Left renal pelvis (tissue), 4 donors: ENCODE measurements at places on chromosomes 2 and 18. TPM values are rescaled to one million over a fixed set of nuclear protein-coding genes. Genes with fewer than 3 reads are reported as not detected.

- no peak for DNase-seq
These were observed 541.5 kb upstream of the NETO1 start for GRCh38 chr18:73409242-73409641.

The INPP5D gene
- polyA plus RNA-seq = 7.5 TPM

DNA sequence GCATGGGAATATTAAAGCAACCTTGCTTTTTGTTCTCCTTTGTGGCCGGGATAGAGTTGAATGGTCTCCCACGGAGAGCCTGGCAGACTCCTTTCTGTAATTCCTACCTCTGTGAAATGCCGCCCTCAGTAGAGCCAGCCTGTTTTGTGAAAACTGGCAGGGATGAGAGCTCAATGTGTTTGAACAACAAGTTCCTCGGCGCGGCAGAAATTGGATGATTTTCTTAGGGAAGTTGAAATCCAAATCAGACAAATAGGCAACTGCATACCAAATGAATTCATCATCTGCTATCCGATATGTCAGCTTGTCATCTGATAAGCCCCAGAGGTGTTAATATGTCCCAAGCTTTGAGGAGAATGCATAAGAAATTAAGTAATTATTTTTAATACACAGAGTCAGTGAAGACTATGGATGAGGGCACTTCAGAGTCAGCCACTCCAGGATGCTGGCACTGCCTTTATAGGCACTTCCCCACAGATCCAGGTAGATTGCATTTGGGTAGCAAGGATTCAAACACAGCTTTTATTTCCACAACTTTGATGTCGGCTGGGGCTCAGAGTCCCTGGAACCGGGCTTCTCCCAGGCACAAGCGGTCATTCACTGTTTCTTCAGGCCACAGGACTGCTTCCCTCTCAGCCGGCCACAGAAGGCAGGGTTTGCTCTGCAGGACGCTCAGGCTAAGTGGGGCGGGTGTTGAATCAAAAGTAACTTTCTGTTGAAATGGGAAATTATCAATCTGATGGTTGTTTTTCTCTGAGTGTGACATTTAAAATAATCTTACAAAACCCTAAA, 82.8 kb upstream of the REV1 start:
- DNase-seq = no peak

The ANKRD30B gene
- polyA plus RNA-seq = 0.15 TPM

DNA sequence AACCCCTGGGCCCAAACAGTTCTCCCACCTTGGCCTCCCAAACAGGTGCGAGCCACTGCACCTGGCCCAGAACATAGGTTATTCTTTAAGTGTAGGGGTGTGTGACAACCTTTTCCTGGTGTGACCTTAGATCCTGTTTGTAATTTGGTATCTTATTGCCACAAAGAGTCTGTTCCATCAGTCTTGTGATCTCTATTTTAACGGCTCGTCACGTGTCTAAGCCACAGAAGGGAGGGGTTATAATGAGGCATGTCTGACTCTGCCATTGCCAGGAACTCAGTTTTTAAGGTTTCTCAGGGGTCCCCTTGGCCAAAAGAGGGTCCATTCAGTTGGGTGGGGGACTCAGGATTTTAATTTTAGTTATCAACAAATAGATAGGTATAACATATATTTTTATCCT, 4.4 kb upstream of the ALS2 start:
- DNase-seq = no peak

GRCh38 chr2:26848336-26849055, 564 bp downstream of the DPYSL5 start:
- no peak for DNase-seq

- DNase-seq = no peak
These were observed 117.2 kb upstream of the NCK2 start for GRCh38 chr2:105627534-105627933.

DNA sequence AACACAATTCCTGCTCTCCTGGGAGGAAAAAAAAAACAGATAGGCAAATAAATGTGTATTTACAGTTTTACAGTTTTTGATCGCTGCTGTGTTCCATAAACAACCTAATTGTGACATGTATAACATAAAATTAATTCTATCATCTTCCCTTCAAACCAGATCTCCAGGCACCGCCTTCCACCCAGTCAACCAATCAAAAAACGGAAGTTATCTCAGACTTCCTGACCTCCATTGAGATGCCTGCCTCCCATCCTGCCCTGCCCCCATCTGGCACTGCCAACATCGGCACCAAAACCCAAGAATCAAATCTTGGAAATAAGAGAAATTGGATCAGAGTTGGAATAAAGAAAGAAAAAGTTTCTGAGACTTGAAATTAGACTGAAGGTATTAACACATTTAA, 3.1 kb upstream of the RIOK3 start:
- DNase-seq = no peak

The RGPD4 gene
- 0.04 TPM for polyA plus RNA-seq

DNA sequence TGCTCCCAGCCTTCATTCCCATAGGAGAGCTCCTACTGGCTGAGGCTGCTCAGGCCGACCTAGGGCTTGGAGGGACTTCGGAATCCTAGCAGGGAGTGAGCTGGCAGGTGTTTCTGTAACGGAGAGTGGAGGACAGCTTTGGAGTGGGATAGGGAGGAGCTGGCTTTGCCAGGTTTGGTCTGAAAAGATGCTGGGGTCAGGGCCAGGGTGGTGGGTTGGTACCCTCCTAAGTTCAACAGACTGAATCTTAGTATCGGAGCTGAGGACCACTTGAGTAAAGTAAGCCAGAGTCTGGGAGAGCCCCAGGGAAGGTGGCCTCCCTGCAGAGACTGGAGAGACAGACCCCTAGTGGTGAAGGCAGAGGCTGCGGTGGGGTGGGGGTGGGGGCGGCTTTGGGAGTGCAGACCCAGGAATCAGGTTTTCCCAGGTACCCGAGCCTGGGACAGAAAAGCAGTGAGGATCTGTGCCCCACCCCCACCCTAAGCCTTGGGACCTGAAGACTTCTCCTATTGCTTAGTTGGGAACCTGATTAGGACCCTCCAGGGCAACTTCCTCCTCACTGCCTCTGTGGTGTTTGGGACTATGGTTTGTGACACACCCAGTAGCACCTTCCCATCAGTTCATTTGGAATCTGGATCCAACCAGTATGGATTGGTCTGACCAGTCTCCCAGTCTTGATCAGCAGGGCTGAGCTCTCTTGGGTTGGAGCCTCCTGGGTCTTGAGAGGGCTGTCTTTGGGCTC, 3.0 kb downstream of the CNNM4 start:
- no peak for DNase-seq

- no peak for DNase-seq
These were observed 18.7 kb downstream of the ELAC1 start for GRCh38 chr18:50986360-50987087.

DNA sequence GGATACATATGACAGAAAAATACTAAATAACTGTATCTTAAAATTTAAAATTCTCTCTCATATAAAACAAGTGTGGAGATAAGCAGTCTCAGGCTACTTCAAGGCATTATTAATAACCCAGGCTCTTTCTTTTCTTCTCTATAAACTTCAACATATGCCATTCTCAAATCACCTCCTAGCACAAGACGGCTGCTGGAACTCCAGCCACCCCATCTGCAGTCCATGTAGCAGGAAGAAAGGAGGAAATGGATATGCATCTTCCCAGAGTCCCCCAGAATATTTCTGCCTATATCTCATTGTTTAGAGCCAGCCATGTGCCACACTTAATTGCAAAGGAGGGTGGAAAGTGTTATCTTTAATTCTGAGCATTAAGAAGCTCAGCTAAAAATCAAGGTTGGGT, 35.3 kb upstream of the NEB start:
- no peak for DNase-seq

GRCh38 chr2:227413371-227413770, 25.6 kb upstream of the SCYGR1 start:
- DNase-seq = no peak

DNA sequence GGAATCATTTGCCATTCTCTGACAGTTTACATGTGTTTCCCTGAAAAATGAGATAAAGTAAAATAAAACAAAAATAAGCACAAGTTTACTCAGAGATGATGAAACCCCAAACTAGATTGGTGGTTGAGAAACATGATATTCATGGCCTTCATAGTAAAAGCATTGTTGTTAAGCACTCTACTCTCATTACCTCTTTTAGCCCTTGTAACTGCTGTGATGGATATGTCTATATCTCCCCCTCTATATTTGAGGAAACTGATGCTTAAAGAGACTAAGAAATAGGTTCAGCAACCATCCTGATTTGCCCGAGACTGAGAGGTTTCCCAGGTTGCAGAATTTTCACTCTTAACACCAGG, 33.9 kb upstream of the GALNT3 start:
- DNase-seq = no peak

The OSBPL1A gene
- 44.6 TPM for polyA plus RNA-seq

The ANO7 gene
- 1.3 TPM for polyA plus RNA-seq

The CABYR gene
- polyA plus RNA-seq = 6.4 TPM

DNA sequence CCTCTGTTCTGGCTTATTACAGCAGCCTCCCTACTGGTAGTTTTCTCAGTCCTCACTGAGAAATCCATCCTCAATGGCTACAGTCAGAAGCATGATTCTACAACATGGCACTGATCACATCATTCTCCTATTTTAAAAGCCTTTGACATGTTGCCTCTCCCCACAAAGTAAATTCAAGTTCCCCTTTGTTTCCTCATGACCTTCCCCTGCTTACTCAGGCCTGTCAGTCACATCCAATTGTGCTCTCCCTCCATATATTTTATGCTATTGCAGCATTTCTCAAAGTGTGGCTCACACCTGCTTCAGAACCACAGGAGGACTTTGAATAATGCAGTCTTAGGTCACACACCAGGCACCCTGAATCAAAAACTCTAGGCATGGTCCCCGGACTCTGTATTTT, 124.6 kb downstream of the SPOPL start:
- no peak for DNase-seq

DNA sequence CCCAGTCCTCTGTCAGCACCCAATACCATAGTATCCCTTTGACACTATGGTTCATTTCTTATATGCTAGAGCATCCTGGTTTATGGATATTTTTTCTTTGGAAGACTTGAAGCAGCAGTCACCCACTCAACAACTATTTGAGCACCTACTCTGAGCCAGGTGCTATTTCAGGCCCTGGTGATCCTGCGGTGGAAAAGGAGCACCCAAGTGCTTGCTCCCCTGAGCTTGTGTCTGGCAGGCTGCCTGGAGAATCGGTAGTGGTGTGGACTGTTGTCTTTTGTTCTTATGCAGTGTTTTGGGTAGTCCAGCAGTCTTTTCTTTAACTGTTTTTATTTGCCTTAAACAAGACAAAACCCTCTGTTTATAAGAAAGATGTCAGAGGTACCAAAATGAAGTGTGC, 28.9 kb downstream of the NCK2 start:
- DNase-seq = no peak

DNA sequence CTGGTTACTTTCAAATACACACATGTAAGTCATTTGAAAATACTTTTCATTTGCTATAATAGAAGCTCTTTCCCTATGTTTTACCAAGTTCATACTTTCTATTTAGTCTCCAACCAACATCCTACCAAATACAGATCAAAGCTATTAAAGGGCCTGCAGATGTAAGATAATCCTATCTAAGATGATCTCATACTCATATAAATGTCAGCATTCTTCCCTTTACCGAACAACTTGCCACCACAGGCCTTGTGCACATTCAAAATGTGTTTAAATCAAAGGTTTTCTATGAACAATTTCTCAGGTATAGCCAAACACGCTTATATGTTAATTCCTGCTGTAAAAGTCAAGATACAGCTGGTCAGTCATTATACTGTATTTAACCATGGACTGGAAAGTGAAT, 23.3 kb downstream of the KCTD18 start:
- DNase-seq = no peak

The KIAA2012 gene
- polyA plus RNA-seq = 0.38 TPM

The ASAP2 gene
- polyA plus RNA-seq = 49.8 TPM
